ENCODE measurements at places on chromosomes 1 and 21.

GRCh38 chr1:167057241-167057688 lies 32.9 kb downstream of the GPA33 start:
- DNase-seq = peak; percentile 60

DNA sequence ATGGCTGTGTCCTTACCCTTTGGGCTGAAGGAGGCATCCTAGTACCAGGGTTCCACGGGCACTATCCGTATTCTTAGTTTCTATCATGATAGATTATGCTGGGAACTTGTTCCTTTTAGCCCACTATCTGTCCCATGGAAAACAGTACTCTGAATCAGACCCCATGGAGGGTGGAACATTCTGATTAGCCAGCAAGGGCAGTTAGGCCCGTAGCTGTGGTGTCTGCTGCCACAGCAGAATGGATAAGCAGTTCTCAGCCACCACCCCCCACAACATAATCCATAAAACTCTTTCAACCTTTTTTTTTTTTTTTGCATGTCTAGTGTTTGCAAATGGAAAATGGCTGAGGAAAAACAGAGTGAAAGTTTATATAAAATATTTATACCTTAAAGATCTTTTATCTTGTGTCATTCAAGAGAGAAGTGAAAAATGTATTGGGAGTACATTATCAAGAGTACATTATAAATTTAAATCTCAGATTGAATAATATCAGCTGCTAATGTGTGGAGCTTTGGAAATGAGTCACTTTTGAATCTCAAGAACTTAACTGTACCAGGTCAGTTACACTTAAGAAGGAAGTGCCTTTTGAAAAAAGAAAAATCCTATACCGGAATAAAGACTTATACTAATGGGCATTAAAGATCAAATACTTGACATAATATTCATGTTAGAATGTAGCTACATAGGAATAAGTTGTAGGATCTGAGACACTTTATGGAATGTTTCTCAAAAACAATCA lies 80.3 kb downstream of the NFIA start:
- DNase-seq = no peak

DNA sequence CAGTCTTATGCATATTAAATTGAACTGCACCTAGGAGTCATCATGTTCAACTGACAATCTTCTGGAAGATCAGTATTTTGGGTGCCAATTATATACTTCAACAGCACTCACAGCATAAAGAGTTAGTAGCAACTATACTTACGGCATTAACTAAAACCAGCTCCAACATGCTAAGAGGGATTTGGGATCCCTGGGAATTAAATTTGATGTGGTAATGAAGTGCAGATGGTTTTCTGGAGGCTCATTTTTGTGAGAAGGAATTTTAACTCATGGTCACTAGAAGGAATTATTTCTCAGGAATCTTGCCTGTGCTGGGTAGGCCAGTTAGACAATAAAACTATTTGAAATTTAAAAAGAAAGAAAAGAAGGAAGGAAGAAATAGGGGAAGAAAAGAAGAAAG lies 18.3 kb downstream of the IFI44 start:
- DNase-seq = no peak

- no peak for DNase-seq
These were observed 65.9 kb upstream of the C1orf105 start for GRCh38 chr1:172354291-172355274.

- no peak for DNase-seq
These were observed 158.7 kb upstream of the NBPF11 start for GRCh38 chr1:148310807-148311206.

Measured in left lobe of liver (tissue), 2 donors.